ENCODE measurements at places on chromosomes 5 and 9.

- DNase-seq: no peak
Measured at GRCh38 chr5:173534664-173535063, 81.8 kb downstream of the BOD1 start.

- DNase-seq: no peak
Measured at GRCh38 chr9:118568704-118569103, 800.5 kb downstream of the BRINP1 start.

DNA sequence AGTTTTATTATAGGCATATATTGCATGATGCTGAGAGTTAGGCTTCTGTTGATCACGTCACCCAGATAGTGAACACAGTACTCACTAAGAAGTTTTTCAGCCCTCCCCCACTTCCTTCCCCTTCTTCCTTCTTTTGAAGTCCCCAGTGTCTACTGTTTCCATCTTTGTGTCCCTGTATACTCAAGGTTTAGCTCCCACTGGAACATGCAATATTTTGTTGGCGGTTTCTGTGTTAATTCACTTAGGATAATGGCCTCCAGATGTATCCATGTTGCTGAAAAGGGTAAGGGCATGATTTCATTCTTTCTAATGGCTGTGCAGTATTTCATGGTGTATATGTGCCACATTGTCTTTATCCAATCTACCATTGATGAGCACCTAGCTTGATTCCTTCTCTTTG, 764.3 kb downstream of the MTRR start:
- no peak for DNase-seq

- DNase-seq: no peak
Measured at GRCh38 chr5:133824661-133825254, 143.7 kb downstream of the C5orf15 start.

- DNase-seq: no peak
Measured at GRCh38 chr9:114177423-114178064, 22.2 kb downstream of the COL27A1 start.

- DNase-seq: no peak
Measured at GRCh38 chr5:137872466-137872865, 4.8 kb downstream of the MYOT start.

- DNase-seq: no peak
Measured at GRCh38 chr9:76036762-76037161, 146.3 kb downstream of the PCSK5 start.

DNA sequence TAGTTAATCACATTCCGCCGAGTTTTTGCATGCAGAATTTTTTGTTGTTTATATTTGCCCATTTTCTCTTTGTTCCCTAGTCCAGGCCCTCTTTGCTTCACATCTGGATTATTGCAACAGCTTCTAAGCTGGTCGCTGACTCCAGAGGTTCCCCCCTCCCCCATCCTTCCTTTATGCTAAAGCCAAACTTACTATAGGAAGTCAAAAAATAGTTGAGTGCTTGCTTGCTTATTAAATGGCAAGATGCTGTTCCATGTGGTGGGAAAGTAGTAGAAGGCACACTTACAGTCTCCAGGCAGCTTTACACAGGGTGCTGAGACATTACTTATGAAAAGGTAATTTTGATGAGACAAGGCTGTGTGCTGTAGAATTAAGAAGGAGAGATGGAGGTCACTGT, 1.3 kb downstream of the ZBTB34 start:
- no peak for DNase-seq

DNA sequence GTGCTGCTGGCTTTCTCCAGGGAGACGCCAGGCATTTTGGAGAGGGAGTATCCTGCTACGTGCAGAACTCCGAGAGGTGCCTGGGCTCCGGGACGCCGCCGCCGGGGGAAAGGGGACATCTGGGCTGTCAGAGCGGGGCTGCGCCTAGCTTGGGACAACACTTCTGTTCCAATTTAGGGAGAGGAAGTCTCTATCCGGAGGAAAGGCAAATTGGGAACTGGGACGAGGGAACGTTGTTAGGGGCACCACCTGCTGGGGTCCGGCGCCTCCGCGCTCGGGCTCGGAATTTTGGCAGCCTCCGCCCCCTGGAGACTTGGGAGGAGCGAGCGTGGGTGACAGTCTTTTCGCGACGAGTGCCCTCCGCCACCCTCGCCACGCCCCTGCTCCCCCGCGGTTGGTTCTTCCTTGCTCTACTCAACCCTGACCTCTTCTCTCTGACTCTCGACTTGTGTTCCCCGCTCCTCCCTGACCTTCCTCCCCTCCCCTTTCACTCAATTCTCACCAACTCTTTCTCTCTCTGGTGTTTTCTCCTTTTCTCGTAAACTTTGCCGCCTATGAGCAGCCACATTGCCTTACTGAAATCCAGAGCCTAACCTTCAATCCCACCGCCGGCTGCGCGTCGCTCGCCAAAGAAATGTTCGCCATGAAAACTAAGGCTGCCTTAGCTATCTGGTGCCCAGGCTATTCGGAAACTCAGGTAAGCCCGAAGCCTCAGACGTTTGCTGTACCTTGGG, 1.6 kb downstream of the TSLP start:
- peak; percentile 59 for DNase-seq

DNA sequence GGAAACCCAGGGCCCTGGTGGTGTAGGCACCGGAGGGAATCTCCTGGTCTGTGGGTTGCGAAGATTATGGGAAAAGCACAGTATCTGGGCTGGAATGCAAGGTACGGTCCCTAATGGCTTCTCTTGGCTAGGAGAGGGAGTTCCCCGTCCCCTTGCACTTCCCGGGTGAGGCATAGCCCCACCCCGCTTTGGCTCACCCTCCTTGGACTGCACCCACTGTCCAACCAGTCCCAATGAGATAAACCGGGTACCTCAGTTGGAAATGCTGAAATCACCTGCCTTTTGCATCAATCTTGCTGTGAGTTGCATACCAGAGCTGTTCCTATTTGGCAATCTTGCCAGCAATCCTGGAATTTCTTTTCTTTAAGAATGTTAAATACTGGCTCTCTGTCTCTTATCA, 1429.1 kb downstream of the MAT2B start:
- no peak for DNase-seq

GRCh38 chr5:176995896-176996767, 10.4 kb downstream of the UIMC1 start:
- DNase-seq: no peak
